NCI-H2081 (cell line): ENCODE measurements at places on chromosomes 6 and 20.
A peak's percentile ranks its signal among the peaks of the same experiment; 100 is the strongest.

DNA sequence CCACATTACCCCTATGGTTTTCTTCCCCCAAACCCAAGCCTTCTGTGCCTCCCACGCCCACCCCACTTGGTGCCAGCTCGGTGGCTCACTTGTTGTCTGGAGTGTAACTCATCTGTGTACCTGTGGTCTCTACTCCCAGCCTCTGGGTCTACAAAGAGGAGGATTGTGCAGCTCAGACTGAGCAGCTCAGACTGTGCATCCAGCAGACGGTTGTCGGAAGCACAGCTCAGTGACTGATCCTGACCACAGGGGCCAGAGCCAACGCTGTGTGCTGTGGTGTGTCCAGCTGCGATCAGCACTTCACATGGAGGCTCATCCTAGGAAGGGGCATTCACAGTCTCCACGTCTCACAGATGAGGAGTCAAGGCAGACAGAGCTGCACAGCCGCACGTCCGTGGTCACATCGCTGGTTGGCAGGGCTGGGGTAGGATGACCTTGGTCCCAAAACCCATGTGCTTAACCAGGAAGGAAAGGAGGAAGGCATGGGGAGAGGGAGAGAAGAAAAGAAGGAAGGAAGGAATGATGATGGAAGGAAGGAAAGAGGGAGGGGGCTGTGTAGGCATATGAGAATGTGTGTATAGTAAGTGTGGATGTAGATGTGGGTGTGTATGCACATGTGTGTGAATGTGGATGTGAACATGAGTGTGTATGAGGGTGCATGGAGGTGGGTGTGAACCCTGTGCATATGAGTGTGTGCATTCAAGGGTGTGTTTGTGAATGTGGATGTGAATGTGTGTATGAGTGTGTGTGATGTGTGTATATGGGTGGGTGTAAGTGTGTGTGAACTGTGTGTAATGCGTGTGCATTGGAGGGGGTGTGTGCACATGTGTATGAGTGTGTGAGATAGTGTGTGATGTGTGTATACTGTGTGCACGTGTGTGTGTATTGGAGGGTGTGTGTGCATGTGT is 28.2 kb upstream of the STX16 start:
- DNase-seq, result no peak

GRCh38 chr6:134315974-134316441 is 1.9 kb downstream of the SGK1 start:
- DNase-seq, result no peak

GRCh38 chr20:15205719-15206118 is 868.3 kb upstream of the FLRT3 start:
- DNase-seq, result no peak

DNA sequence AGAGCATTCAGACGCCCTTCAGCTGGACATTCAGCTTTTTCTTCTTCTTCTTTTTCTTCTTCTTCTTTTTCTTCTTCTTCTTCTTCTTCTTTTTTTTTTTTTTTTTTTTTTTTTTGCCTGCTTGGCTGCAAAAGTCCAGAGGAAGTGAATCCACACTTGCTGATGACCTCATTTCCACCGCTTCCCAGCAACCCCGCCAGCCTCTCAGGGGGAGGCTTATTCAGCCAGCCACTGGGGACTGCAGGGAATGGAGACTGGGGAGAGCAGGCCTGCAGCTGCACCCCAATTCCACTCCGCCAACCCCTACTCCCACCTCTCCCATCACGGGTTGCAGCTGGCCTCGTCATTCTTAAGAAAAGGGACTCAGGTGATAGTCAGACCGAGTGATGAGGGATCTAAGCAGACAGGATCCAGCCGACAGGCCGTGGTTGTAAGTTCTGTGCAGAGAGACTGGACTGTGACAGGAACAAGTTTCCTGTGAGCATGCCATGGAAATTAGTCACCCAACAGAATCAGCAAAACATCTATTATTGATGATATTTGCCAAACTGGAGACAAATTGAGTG is 59.0 kb upstream of the QKI start:
- DNase-seq, result no peak

GRCh38 chr20:43567477-43567876 is 8.7 kb downstream of the SGK2 start:
- no peak for DNase-seq

DNA sequence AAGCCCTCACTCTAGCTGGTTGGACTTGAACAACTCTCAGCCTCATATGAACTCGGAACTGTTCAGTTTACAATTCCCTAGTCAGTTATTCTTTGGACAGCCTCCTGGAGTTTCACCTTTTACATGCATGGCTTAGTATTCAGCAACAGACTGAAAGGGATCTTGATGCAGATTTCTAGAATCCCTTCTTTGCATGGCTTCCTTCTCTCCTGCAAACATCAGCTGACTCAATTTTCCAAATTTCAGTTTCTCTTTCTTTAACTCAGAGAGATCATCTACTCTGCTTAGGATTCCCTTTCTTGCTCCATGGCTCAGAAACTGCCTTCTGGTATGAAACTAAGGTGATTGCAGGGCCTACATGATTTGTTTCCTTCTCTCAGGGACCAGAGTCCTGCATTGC is 99.6 kb downstream of the CEP57L1 start:
- no peak for DNase-seq

- no peak for DNase-seq
These were observed 30.2 kb upstream of the LAMA4 start for GRCh38 chr6:112284603-112285002.

GRCh38 chr6:16006681-16007080 is 122.2 kb upstream of the MYLIP start:
- DNase-seq, result no peak

GRCh38 chr6:124928851-124929250 is 33.4 kb upstream of the RNF217 start:
- DNase-seq, result no peak

DNA sequence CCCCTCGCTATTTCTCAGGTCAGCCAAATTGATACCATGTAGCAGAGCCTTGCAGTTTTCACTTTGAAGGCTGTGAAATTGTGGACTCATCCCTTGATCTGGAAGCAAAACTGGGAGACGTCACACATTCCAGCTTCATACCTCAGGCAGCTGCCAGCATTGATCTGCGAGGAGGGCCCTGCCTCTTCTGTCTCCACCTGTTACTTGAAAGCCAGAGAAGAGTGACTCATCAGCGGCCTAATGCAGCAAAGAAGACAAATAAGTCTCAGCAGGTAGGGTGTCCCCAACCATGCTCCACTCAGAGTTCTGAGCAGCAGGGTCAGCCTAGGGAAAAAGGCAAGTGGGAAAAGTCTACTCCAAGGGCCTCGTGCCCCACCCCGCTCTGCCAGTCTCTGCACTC is 69.4 kb upstream of the BMP2 start:
- no peak for DNase-seq

- peak; percentile 78 for DNase-seq
These were observed 13.6 kb downstream of the FGD2 start for GRCh38 chr6:37019065-37019450.

GRCh38 chr6:137820952-137821351 is 46.1 kb upstream of the TNFAIP3 start:
- DNase-seq, result no peak
